ENCODE measurements at places on chromosomes 7 and 10.

- no peak for DNase-seq
Measured at GRCh38 chr10:97868134-97868685, 18.6 kb downstream of the GOLGA7B start.

DNA sequence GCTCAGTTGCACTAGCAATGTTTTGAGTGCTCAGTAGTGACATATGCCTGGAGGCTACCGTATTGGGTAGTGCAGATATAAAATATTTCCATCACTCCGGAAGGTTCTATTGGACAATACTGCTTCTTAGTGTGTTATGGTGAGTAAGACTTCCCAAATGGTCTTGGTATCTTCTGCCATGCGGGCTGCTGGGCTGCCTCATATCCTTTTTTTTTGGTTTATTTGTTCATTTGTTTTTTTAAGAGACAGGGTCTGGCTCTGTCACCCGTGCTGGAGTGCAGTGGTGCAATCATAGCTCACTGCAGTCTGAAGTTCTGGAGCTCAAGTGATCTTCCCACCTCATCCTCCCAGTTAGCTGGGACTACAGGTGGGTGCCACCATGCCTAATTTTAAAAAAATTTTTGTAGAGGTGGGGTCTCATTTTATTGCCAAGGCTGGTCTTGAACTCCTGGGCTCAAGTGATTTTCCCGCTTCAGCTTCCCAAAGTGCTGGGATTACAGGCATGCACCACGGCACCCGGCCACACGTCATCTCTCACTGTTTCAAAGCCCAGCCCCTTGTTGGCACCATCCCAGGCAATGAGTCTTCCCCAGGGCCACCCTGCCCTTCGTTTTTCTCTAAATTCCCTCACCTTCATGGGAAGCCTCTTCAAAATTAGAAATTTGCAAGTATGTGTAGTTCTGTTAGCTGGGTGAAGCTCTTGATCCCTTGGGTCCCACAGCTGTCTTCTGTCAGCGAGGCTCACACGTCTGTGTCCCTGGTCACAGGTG lies 111.0 kb upstream of the KLF14 start:
- DNase-seq = no peak

GRCh38 chr7:50262446-50262845 lies 42.1 kb upstream of the IKZF1 start:
- peak; percentile 31 for DNase-seq

- DNase-seq = no peak
Measured at GRCh38 chr7:6291531-6291930, 19.1 kb upstream of the CYTH3 start.

GRCh38 chr10:96025566-96025965 lies 17.8 kb upstream of the CCNJ start:
- no peak for DNase-seq

GRCh38 chr7:37853468-37853867 lies 5.1 kb downstream of the NME8 start:
- DNase-seq = no peak

GRCh38 chr7:97973206-97973658 lies 16.8 kb downstream of the OCM2 start:
- DNase-seq = no peak

DNA sequence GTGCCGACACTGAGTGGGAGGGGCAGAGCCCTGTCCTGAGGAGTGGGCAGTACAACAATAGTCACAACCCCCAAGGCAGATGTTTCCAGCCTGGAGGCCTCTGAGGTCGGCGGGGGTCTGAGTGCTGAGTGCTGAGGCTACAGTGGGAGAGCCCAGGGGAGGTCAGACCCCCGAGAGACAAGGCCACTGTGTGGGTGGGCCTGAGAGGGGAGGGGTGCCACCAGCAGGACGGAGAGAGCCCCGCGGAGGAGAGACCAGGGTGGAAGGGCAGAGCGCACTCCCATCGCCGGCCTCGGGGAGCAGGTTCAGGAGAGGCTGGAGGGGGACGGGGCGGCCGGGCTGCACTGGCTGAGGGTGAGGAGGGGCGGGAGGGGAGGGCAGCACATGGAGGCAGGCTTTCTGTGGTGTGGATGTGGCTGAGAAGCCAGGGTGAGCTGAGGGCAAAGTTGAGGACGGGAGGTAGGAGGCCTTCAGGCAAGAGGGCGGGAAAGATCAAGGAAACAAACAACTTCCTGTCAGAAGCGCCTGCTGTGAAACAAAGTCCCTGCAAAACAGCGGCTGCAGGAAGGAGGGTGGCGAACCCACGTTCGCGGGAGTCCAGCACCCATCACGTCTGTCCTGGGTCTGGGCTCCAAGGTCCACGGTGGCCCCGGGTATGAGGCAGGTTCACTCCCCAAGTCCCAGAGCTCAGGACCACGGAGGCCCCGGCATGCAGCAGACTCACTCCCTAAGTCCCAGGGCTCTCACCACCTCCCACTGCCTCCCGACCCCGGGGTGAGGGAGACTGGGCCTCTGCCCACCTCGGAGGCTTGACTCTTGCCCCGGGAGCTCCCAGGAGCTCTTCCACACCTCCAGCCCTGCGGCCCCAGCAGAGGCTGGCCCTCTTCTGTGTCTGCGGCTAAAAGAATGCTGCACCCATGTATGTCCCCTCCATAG lies 76.8 kb upstream of the NKX6-2 start:
- DNase-seq = no peak

DNA sequence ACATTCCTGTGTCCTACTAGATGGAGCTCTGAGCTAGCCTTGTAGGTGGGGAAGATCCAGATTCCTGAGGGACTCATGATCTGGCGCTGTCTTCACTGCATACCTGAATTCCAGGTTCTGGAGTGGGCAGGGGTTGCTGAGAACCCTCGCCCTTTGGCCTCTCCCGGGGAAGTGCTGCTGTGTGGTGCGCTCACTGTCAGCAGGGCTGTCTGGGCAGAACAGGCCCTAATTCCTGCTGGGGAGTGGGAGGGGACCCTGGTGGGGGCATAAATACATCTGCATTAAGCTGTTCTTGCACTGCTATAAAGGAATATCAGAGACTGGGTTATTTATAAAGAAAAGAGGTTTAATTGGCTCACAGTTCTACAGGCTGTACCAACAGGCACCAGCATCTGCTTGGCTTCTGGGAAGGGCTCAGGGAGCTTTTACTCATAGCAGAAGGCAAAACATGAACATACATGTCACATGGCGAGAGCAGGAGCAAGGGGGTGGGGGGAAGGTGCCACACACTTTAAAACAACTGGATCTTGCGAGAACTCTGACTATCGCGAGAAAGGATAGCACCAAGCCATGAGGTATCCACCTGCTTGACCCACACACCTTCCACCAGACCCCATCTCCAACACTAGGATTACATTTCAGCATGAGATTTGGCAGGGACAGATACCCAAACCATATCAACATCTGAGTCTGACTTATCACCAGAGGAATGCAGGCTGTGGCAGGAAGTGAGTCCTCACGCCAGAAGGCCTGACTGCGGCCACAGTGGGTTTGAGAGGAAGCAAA lies 115.0 kb downstream of the ADCY1 start:
- DNase-seq = no peak

DNA sequence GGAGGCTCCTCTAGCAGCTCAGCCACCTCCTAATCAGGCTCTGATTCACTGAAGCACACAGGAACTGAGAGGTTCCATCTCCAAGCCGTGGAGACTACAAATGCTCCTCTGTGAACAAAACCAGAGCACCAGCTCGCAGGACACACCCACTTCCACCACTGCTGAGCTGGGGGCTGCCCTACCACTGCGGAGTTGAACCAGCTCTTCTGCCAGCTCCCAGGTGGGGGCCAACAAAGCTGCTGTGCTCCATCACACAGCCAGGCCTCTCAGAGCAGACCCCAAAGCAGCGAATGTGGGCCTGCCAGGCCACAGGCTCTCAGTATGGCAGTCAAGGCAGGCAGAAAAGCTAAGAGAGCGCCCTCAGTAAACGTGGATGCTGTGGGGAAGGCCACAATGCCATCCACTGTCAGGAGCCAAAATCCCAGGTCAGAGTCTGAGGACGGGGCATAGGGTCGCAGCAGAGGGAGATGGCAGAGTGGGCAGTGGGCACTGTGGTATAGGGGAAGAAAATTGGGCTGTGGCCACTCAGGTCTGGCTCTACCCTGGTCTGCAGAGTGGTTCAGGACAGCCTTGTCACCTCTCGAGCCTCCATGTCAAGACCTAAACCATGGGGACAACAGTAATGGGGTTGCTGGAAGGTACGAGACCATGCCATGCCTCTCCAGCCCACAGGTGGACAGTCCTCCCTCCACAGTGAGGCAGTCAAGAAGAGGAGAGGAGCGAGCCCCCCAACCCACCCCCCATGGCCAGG lies 82.1 kb downstream of the GRID1 start:
- no peak for DNase-seq

DNA sequence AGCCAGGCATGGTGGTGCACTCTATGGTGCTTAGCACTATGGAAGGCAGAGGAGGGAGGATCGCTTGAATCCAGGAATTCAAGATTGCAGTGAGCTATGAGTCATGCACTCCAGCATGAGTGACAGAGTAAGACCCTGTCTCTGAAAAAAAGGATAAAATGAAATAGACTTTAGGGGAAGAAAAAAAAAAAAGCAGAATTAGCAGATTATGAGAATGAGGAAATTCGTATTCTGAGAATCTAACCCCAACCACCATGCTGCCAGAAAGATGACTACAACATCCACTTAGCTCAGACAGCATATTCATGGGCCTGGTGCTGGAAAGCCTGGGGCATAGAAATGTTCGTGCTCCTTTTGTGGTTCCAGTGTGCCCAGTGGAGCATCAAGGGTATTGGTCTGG lies 63.3 kb downstream of the TMEM26 start:
- DNase-seq = no peak

Measured in CD4-positive, alpha-beta T cell treated with Interleukin-6 at 100 ng/mL for 8 hours (primary cell).